Left forelimb (tissue), 1 donor: ENCODE measurements at places on chromosomes 1 and 21.

GRCh38 chr1:7590426-7590790, 180.7 kb upstream of the VAMP3 start:
- no peak for DNase-seq

DNA sequence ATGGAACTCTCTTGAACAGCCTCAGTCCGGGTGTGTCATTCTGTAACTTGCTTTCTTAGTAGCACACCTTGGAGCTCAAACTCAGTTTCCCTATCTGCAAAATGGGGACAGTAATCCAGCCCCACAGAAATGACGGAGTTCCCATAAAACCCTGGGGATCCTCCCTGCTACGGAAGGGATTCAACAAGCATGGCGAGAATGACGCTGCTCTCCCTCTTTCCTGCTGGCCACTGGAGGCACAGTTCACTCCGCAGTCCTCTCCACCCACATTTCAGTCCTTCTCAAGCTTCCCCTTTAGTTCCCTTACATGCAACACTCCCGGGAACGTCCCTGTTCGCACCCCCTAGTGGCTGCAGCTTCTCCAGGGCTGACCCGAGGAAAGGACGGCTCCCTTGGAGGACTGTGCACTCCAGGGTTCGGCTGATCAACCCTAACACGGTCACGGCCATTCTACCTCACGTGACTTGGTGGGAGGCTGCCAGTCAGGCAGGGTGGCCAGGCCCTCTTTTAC, 20.6 kb downstream of the RUNX3 start:
- no peak for DNase-seq

DNA sequence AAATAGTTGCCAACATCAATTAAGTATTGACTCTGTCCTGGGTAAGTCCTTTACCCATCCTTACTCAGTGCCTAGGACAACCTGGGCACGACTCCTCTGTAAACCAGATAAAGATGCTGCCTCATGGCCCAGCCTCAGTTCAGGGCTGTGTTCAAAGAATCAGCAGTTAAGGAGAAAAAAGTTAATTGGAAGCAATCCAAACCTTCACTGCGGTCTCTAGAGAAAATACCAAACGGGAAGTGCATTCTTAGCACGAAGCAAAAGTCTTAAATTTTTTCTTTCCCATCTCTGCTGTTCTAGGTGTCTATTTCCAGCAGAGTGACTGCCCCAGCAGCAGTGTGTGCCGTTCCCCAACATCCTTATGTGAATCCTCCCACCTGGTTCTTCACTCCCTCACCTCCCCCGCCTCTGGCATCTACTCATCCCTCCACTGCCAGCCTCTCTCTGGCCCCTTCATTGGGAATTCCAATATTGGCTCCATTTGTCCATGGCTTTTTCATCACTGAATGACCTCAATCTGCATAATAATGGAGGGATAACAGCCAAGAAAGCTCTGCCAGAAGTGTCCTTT, 23.2 kb downstream of the KANK4 start:
- no peak for DNase-seq

DNA sequence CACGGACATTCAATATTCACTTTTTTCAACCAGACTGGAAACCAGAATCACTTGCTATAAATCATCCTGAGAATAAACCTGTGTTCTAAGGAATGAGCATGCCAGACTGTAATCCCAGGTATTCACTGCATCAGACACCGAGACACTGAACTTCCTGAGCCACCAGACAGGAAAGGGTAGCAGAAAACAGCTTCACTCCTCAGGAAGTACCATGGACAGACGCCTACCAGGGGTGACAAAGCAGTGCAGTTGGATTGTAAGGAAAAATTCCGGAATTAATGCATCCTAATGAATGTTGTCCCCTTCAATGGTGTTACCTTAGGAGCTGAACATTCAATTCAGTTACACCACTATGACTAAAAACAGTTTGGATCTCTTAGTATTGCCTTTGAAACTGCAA, 156.1 kb downstream of the PIGK start:
- no peak for DNase-seq

DNA sequence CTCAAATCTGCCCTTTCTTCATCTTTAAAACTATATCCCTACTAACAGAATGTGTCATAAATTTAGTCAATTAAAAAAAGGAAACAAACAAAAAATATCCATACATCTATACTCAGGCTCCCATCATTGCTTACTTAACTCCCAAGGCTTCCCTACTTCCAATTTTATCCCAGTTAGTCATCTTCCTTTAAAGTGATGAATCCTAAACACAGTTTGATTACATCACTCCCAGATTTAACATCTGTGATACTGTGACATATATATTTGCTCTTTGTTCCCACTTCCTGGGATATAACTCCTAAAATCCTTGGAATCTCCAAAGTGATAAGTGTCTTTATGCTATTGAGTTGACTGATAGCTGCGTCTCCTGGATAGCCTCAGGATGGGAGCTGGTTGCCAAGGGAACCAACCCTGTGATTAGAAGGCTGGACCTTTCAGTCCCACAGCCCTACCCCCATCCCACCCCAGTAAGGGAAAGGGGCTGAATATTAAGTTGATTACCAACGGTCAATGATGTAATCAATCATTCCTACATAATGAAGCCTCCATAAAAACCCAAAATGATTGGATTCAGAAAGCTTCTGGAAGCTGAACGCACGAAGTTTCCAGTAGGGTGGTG, 21.6 kb downstream of the GLMN start:
- DNase-seq, result no peak

- no peak for DNase-seq
These were observed 121.8 kb upstream of the ERRFI1 start for GRCh38 chr1:8147956-8148355.

- DNase-seq, result no peak
These were observed 99.4 kb upstream of the S1PR1 start for GRCh38 chr1:101137144-101138126.

DNA sequence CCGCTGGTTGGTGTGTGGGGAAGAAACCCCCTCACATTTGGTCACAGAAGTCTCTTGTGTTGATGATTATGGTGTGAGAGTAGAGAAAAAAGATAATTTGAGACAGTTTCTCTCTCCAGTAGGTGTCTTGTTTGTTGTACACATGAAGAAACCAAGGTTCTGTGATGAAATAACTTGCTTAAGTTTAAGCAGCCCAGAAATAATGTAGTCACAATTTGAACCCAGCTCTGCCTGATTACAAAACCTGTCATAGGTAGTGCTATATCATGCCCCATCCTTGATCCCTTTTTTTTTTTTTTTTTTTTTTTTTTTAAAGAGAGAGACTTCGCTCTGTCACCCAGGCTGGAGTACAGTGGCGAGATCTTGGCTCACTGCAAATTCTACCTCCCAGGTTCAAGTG, 4.9 kb downstream of the MFN2 start:
- no peak for DNase-seq

DNA sequence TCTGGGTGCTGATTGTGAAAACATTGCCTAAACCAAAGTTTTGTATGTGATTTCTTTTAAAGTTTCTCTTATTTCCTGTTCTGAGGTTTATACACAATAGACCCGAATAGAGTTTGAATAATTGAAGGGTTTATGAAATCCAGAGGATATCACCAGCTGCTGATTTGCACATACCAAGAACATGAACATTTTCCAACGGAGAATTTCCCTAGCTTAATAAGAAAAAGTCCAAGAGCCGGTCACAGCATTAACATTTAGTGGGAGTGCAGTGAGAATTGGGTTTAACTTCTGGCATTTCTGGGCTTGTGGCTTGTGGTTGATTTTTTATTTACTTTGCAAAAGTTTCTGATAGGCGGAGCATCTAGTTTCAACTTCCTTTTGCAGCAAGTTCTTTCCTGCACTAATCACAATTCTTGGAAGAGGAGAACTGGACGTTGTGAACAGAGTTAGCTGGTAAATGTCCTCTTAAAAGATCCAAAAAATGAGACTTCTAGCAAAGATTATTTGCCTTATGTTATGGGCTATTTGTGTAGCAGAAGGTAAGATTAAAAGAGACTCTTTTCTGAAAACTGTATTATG, at the start of gene CFH:
Gene CFH (plus strand): TSS at position 407 of the 579 bp plus-strand sequence. CDS start 75 bp downstream, at position 482.
- DNase-seq, result no peak

DNA sequence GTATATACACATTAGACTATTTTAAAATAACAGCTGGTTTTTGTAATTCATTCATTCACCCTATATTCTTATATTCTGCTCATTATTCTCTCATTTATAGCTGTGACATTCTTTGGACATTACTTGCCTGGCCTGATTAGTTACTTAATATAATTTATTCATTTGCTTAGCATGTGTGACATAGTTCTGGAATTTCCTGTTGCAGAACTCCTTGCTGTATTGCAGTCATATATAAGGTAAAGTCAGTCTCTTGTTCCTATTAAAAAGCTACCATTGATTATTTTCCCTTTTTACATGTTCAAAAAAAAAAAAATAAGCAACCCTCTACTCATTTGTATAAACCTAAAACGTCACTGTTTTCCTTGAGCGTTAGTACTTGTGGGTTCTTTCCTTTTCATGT, 23.9 kb downstream of the GNAT2 start:
- no peak for DNase-seq

DNA sequence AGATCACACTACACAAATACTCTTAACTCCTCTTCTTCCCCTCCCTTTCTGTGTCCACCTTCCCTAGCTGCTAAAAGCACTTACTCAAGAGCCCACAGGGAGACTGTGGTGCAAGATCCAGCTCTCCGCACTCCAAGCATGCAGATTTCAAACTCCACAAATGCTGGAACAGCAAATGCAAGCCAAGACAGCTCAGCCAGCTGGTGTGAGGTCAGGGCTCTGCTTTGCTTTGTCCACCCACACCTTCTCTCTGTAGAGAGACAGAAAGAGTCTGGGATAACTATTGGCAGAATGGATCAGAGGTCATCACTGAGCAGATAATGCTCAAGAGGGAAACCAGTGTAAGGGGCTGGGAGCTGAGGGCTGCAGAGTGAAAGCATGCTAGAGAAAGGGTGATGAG, 45.2 kb upstream of the DPT start:
- peak; percentile 68 for DNase-seq

DNA sequence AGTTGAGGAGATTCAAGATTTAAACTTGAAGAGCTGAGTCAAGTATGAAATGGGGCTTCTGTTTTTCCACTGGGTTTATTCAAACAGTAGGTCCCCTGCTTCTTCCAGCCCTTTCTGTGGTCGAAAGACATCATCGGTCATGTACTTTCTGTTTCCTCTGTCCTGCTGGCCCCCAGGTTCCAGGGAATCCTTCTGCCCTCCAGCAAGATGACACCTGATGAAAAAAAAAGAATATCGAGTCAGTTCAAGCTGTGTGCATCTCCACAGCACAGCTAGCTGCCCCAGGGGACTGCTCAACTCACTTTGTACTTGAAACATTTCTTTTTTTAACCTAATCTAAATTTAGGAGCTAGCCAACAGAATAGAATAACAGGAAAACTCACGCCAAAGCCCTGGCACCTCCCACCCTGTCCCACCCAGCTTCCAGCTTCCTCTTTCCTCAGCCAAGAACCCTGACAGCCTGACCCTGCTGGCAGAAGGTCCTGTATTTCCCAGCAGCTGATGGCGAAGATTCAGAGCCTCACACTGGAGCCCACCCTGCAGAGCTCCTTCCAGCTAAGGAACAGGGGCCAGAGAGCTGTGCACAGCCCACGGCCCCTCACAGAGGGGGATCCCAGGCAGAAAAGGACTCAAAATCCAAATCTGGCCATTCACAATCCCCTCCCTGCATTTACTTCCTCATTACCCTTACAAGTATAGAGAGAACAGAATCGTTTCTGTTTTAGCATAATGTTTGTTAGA, 176.5 kb downstream of the PSMG1 start:
- no peak for DNase-seq

GRCh38 chr1:37461698-37462436, 12.5 kb upstream of the ZC3H12A start:
- no peak for DNase-seq

DNA sequence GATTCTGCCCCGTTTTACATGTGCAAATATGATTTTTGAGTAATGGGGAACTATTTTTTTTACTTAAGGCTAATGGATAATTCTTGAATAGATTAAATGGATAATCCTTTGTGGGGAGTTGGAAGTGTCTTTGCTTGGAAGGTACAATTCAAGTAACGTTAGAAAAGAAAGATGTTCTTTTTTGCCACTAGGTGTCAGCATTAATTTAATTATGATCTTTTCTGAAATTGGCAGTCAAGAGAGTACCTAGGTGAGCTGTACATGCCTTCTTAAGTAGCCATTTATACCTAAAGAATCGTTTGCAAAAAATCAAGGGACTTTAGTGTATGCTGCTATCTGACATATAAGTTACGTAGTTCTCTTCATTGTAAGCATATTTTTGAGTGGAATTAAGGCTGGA, 2.2 kb downstream of the FBXO28 start:
- no peak for DNase-seq

- no peak for DNase-seq
These were observed 84.1 kb downstream of the GPR88 start for GRCh38 chr1:100622037-100622436.

DNA sequence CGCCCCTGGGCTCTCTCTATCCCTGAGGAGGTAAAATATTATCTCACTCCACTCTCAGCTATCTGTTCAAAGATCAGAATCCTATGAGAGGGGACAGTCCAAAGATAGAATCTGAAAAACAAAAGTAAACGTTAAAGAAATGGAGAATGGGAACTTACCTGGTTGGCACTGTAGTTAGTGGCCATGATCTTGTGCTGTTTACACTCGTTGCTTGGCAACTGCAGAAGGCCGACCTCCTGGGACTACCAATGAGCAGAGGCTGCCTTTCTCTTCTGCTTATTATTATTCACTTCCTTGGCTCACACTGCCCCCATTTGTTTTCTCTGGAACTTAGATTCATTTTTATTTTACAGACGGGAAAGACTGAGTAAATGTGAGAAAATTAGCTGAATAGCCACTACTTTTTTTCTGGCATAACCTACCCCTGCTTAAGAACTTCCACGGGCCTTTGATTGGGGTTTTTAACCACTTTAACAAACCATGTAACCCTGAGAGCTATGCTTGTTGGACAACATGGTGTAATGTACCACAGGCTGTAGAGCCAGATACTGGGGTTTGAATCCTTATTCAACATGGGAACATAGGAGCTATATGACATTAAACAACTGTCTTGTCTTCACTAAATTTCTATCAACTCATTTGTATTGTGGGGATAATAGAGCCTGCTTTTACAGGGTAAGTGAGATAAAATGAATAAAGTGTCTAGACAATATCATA, at the start of gene CFAP126:
Gene CFAP126 (minus strand): TSS at position 193 of the 717 bp plus-strand sequence. CDS start 8 bp downstream, at position 185.
- no peak for DNase-seq

DNA sequence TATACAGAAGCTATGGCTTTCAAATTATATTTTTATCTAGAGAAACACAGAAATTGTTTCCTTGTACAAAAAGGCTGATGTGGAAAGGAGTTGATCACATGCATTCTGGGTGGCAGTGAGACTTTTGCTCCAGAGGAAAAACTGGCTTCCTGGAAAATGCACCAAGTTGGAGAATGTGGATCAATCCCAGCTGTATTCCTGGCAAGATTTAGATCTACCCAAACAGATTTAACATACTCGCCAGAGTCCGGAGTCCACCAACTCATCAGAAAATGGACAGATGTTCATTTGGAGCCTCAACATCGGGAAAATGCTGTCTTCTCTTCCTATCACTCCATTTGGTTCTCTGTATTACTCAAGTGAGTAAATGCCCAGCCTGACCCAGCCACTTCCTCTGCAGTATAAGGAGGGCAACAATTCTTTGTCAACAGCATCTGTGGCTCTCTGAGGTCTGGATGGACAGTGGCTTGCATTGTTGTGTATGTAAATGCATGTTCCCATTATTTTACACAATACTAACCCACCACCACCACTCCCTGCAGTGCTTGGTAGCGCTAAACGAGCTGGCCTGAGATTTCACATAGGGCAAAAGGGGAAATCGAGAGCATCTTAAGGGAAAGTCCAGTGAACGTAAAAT, 226.2 kb upstream of the IRF2BP2 start:
- peak; percentile 44 for DNase-seq

- no peak for DNase-seq
These were observed 8.5 kb upstream of the MATN1 start for GRCh38 chr1:30731806-30732276.
